H9 (cell line): ENCODE measurements at places on chromosomes 7 and 10.
A peak's percentile ranks its signal among the peaks of the same experiment; 100 is the strongest.

GRCh38 chr7:2157473-2158279, 75.1 kb downstream of the MAD1L1 start:
- DNase-seq: no peak

GRCh38 chr10:11148142-11149028, 130.7 kb downstream of the CELF2 start:
- no peak for DNase-seq

- no peak for DNase-seq
These were observed 111.2 kb upstream of the KLF6 start for GRCh38 chr10:3896161-3896560.

DNA sequence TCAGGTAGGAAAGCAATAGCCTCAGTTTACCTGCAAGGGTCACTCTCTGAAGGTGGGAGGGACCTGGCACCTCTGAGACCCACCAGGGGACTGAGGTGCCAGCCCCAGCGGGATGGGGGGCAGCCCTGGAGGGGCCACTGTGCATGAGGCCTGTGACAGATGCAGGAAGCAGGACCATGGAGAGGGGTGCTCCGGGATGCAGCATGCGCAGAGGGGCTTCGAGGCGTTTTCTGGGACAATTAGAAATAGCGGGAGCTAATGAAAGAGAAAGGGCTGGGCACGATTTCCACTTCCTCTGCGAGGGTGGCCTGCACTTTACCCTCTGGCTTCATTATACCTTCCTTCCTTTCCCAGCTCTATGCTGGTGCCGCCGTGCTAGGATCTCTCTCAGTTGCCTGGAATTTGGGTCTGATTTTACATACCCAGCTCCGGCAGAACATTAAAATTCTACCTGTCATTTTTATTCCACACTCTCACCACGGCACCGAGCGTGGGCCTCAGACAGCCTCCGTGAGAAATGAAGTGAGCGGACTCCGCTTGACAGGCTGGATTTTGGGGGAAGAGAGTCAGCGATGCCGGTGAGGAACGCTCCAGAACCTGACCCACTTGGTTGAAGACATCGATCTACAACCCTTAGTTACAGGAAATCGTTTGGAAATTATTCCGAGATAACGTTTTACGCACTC, 333.9 kb upstream of the PFKP start:
- no peak for DNase-seq

DNA sequence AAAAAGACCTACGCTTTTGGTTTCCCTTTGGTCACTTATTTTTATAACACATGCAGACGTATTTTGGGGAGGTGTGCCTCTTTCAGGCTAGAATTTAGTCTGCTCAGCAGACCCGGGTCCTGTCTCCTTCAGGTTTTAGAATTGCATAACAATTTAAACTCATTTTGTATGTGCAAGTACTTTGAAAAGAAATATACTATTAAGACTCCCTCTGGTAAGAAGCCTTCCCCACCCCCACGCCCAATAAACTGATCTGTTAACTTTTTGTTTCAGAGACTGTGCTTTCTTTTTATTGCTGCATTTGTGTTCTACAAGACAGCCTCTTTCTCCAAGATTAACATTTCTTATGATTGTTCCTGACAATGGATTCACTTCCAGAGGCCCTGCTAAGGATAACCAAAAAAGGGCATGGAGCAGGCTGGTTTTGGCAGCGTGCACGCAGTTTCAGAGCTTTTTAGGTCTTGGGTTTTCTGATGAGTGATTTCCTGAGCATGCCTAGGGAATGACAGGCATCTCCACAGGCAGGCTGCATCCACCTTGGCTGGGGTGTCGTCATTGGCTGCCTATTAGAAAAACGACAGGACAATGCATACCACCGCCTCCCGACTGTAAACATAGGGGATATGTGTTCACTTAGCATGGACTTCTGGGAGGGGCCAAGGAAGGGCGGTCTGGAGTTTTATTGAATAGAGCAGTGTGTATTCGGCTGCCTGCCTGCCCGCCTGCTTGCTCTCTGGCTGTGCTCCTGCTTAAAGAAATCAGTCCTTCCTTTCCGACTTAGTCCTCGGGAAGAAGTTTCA, at the start of gene CALD1:
CALD1 (plus strand) TSS at position 694 of the 800 bp plus-strand sequence. CDS start 88,100 bp downstream, outside the sequence.
- peak; percentile 95 for DNase-seq

- DNase-seq: no peak
These were observed 443.2 kb downstream of the RPS24 start for GRCh38 chr10:78476844-78477243.
